ENCODE measurements at places on chromosomes 5 and 9.

GRCh38 chr5:64972591-64972990, 203.9 kb downstream of the CWC27 start:
- no peak for DNase-seq

GRCh38 chr9:107856633-107857032, 367.1 kb upstream of the KLF4 start:
- no peak for DNase-seq

- DNase-seq = no peak
Observed at GRCh38 chr5:122297587-122298298, 14.3 kb upstream of the SNCAIP start.

- no peak for DNase-seq
Observed at GRCh38 chr5:80607832-80608231, 37.8 kb upstream of the ANKRD34B start.

DNA sequence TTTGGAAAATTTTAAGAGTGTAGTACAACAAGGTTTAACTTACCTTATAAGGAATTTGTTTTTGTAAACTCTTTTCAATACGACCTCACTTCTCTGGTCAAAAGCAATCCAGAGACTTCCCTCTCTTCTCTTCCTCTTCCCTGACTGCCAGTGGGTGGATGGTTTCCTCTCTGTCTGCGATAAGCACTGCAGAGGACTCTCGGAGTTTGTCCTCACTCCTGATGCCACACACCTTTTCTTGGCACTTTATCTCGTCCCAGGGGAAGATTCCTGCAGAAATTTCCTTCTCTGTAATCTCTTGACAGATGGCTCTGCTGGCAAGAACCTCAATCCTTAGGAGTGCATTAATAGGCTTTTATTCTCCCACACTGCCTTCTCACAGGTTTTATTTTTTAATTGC, 641.6 kb downstream of the NR2F1-AS1 start:
- no peak for DNase-seq

- no peak for DNase-seq
Observed at GRCh38 chr5:56983593-56984361, 31.9 kb upstream of the MIER3 start.

DNA sequence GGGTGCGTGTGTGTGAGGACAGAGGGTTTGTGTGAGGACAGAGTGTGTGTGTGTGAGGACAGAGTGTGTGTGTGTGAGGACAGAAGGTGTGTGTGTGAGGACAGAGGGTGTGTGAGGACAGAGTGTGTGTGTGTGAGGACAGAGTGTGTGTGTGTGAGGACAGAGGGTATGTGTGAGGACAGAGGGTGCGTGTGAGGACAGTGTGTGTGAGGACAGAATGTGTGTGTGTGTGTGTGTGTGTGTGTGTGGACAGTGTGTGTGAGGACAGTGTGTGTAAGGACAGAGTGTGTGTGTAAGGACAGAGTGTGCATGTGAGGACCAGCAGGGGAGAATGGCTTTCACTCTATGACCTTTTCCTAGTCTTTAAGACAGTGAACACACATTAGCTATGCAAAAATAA, 63.1 kb upstream of the UBAC1 start:
- DNase-seq = no peak

GRCh38 chr5:134491841-134492442, 33.5 kb upstream of the JADE2 start:
- no peak for DNase-seq

GRCh38 chr9:84694248-84694647, 24.7 kb downstream of the NTRK2 start:
- DNase-seq = no peak

- no peak for DNase-seq
Observed at GRCh38 chr5:151901611-151902010, 23.0 kb downstream of the GLRA1 start.

DNA sequence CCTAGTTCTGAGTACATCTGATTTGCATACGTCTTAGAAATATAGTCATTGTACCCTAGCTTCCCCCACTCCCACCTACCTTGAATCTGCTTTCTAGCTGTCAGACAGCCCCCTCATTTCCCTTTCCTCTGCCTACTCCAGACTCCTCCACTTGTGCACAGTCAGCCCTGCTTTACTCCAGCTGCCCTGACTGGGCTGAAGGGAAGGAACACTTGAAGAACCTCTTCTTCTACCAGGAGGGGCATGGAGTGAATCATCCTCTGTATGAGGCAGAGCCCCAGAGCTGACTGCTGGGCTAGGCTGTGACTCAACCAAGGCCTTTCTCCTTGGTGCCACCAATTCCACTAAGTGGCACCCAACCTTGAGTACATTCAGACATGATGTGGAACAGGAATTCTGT, 18.1 kb upstream of the ZFR start:
- no peak for DNase-seq

GRCh38 chr5:9059920-9060691, 485.8 kb downstream of the SEMA5A start:
- peak; percentile 60 for DNase-seq

GRCh38 chr9:122334916-122335315, 35.9 kb upstream of the PTGS1 start:
- DNase-seq = peak; percentile 5

GRCh38 chr9:135471791-135472640, 7.6 kb upstream of the PPP1R26 start:
- no peak for DNase-seq

GRCh38 chr9:135533113-135533512, 11.9 kb downstream of the LCN1 start:
- no peak for DNase-seq

GRCh38 chr5:179118756-179119414, 58.7 kb downstream of the ZNF354C start:
- no peak for DNase-seq

DNA sequence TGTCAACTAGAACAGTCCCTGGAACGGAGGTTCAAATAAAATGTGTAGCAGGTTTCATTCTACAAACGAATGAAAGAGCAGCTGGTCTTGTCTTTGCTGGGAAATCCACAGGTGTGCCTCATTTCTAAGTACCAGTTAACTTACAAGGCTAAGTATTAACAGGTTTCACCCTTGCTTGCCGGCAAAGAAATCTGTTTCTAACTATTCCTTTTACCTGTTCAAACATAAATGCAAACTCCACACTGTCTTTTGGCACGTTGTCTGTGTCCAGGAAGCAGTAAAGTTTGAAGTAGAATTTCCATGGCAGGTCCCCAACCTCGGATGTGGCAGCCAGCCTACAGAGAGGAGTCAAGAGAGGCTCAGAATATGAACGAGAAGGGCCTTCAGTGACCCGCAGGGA, 54.4 kb upstream of the RETREG1 start:
- no peak for DNase-seq
